ENCODE measurements at places on chromosomes 5 and 9. TPM values are rescaled to one million over a fixed set of nuclear protein-coding genes. Genes with fewer than 3 reads are reported as not detected.

The SAXO1 gene
- not detected for total RNA-seq

The NR2F1-AS1 gene
- total RNA-seq = not detected

DNA sequence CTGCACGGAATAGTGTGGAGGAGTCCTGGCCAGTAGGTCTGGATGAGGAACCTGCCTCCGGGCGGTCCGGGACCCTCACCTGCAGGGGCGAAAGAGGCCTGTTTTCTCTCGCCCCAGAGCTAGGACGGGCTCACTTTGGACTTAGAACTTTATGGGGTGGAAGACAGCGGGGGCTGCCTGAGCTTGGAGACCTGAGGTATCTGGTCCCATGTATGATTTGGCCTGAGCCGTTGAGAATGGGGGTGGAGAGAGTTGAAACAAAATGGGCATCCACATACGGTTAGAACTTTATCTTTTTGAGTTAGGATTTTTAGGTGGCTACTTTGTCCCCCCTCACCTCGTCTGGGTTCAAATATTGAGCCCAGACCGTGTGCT lies 681 bp upstream of the ETF1 start:
- no peak for DNase-seq
- peaks cover 6% of the 10 kb centered on the region for H3K36me3 ChIP-seq
- H3K27ac ChIP-seq = peak overlapping the region; percentile 100
- H3K4me3 ChIP-seq = peak overlapping the region; percentile 100

DNA sequence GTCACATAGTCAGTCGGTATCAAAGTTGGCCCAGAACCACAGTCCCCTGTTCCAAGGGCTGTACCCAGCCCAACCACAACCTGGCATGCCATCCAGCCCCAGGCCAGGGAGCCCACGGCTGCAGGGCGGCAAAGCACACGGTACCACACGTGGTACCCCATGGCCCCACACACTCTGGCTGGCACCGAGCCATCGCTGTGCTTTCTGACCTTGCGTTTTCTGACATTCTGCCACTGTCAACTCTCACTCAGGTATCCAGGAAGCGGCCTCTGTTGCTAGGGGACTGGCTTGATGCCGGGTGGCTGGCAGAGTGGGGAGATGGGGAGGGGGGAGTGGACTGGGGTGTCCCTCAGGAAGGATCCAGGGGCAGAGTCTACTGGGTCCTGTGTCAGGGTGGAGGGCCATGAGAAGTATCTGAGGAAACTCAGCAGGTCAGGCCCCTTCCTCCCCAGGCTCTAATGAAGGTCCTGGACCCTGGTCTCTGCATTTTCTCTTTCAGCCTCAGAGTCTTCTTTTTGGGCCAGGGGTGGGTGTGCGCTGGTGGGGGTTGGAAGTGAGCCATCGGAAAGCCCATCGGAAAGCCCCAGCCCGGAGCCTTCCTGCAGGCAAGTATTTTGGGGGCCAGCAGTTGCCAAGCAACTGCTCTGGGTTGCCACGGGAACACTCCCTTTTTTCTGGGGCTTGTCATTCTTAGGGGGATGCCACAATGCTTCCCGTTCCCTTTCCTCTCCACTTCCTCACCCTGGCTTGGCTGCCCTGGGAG lies 21.0 kb upstream of the RALGDS start:
- peak overlapping the region; percentile 100 for H3K27ac ChIP-seq
- H3K4me1 ChIP-seq = peaks cover 48% of the 10 kb centered on the region
- peak; percentile 86 for DNase-seq
- no peaks in the 10 kb centered on the region for H3K36me3 ChIP-seq
- peak overlapping the region; percentile 74 for H3K4me3 ChIP-seq
- H3K27me3 ChIP-seq = no peaks in the 10 kb centered on the region

GRCh38 chr5:15807871-15808270 lies 307.9 kb downstream of the FBXL7 start:
- no peak overlapping the region for H3K27ac ChIP-seq
- no peaks in the 10 kb centered on the region for H3K27me3 ChIP-seq
- DNase-seq = no peak
- no peaks in the 10 kb centered on the region for H3K36me3 ChIP-seq
- H3K4me1 ChIP-seq = no peaks in the 10 kb centered on the region
- H3K4me3 ChIP-seq = no peak overlapping the region

DNA sequence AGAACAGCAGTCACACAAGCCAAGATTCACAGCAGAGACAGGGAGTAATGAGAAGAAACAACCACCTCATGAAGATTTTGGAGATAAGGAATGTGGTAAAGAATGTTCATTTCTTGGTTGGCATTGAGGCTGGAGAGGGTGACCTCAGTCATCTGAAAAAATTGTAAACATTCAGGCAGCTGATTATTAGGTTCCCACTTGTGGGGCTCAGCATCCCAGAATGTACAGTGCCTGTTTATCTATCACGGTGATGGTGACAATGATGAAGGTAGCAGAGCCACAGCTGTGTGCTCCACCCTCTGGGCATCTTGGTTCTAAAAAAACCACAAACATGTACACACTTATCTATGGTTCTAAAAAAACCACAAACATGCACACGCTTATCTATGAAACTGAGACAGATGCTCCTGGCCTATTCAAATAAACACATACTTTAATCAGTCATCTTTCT lies 143.9 kb upstream of the MOCS2 start:
- H3K4me1 ChIP-seq = peaks cover 4% of the 10 kb centered on the region
- H3K4me3 ChIP-seq = no peak overlapping the region
- DNase-seq = no peak
- no peaks in the 10 kb centered on the region for H3K36me3 ChIP-seq

The IGFBPL1 gene
- not detected for total RNA-seq

- H3K27me3 ChIP-seq = no peaks in the 10 kb centered on the region
- no peak for DNase-seq
- no peak overlapping the region for H3K27ac ChIP-seq
Measured at GRCh38 chr9:98020476-98021145, 35.9 kb upstream of the NANS start.

- no peak overlapping the region for H3K27ac ChIP-seq
- no peaks in the 10 kb centered on the region for H3K4me1 ChIP-seq
- no peak overlapping the region for H3K4me3 ChIP-seq
- no peak for DNase-seq
Measured at GRCh38 chr9:133516961-133517350, 7.8 kb downstream of the MYMK start.

Measured in T-helper 17 cell (primary cell).